ENCODE measurements at places on chromosomes 1 and 21.

- no peak for DNase-seq
Measured at GRCh38 chr1:106651028-106651762, 405.3 kb upstream of the PRMT6 start.

DNA sequence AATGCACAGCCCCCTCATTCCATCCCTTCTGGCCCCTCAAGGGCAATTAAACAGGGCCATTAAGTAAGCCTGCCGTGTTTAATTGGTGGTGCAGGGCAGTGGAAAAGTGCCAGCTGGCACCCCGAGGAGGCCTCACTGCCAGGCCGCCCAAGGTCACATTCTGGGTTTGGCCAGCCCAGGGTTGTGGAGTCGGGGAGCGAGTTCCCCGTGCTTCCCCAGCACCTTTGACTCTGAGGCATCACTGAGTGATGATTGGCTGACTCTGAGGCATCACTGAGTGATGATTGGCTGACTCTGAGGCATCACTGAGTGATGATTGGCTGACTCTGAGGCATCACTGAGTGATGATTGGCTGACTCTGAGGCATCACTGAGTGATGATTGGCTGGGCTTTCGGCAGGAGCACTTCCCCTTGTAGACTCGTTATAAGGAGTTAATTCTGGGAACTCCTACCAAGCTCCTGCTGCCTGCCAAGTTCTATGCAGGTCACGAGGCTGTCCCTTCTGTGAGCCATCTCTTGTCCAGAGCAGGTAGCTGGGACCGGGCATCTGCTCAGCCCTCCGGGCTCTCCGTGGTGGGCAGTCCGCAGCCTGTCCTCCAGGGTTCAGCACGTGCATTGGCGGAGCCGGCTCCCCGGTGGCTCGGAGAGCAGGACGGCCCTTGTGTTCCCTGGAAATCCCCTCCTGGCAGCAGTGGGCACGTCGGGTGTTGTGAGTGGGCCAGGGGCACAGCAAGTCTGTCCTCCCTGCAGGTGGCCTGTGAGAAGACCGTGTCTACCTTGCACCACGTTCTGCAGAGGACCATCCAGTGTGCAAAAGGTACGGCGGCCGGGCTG lies 20.9 kb downstream of the CSTB start:
- no peak for DNase-seq

DNA sequence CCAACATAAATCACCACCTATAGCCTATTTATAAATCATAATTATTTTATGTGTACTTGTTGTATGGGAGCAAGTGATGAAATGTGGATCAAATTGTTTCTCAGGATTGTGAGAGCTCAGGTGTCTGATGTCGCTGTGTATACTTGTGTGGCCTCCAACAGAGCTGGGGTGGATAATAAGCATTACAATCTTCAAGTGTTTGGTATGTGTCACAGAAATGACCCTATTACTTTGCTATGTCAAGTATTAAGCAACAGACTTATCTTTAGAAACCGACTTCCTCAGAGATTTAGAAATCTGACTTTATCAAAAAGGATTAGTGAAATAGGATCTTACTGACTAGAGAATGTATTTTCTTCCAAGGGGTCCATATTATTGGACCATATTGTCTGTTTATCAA lies 280.9 kb downstream of the TPR start:
- no peak for DNase-seq

GRCh38 chr1:173330149-173330951 lies 123.2 kb upstream of the TNFSF4 start:
- no peak for DNase-seq

- no peak for DNase-seq
Measured at GRCh38 chr1:229836324-229836723, 210.3 kb downstream of the URB2 start.

GRCh38 chr1:229942501-229942900 lies 124.5 kb upstream of the GALNT2 start:
- no peak for DNase-seq

- no peak for DNase-seq
Measured at GRCh38 chr1:200908191-200908868, 13.6 kb downstream of the INAVA start.

GRCh38 chr1:56814205-56814604 lies 5.0 kb downstream of the FYB2 start:
- DNase-seq, result no peak

DNA sequence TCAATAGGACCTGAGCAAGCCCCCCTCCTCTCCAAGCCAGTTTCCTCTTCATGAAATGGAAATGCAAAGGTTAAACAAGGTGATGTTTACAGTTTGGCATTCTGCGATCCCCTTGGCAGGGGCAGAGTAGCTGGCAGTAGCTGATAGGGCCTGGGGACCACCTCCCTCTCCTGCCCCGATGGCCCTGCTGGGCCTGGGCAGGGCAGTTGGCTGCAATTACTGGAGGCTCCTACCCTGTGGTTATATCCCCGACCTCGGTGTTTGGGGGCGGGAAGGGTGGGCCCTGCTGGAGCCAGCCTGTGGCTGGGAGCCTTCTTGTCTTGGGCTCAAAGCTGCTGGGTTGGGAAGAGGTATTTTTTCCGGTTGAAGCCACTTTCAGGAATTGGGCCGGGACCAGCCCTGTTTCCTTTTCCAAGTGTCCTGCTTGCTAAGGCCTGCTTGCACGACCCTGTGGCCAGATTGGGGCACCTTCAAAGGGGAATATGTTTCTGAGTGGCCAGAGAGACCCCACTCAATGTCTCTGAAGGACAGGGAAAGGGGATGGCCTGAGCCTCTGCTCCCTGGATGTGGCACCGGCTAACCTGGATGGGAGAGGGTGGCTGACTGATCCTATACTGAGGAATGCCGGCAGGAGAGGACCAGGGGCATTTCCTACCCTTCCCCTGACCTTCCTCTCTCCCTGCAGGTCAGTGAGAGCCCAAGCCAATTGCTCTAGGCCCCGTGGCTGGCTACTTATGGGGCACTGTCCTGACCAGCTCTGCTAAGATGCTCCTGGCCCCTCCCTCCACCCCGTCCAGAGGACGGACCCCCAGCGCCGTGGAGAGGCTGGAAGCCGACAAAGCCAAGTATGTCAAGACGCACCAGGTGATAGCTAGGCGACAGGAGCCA lies 1.9 kb downstream of the FAM110D start:
- DNase-seq, result no peak

GRCh38 chr1:92483610-92484471 lies 2.9 kb downstream of the GFI1 start:
- peak; percentile 20 for DNase-seq

DNA sequence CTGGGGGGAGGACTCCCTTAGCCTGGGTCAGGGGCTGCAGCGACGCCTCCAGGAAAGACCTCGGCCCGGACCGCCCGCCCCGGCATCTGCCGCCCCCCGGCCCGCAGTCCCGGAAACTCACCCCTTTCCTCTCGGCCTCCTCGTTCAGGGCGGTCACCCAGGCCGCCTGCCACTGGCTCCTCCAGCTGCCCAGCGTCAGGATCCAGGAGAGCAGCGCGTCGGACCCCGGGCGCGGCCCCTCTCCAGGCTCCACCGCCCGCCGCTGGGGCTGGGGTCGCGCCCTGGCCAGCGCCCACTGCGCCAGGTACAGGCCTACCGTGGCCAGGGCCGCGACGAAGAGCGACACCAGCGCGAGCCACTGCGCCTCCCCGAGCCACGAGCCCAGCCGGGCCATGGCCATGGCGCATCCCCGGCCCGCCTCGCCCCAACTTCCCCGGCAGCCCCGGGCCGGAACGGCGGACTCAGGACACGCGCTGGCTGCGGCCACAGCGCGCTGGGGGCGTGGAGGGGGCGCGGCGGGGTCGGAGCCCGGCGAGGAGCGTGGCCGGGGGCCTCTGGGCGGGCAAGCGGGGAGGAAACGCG lies 478 bp downstream of the C2CD2 start:
- no peak for DNase-seq

DNA sequence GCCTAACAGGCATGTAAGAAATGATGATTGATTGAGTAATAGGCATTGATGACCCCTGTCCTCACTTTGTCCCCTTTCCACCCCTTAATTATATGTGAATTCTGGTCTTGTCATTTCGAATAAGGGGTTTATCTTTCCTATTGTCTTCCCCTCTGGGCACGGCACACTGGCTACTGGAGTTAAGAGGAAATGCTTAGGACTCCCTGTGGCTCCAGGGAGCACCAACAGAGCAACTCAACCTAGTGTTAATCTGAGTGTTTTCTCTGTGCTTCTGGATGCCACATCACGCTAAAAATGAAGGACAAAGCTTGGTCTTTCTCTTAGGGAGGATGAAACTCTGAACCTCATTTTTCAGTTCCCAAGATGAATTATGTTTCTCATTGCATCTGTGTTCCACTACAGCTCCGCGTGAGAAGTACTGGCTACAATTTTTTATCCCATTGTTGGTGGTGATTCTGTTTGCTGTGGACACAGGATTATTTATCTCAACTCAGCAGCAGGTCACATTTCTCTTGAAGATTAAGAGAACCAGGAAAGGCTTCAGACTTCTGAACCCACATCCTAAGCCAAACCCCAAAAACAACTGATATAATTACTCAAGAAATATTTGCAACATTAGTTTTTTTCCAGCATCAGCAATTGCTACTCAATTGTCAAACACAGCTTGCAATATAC lies 5.3 kb downstream of the FCER1A start:
- DNase-seq, result no peak

GRCh38 chr1:219993554-219994433 lies 52.5 kb downstream of the EPRS1 start:
- no peak for DNase-seq

- DNase-seq, result no peak
Measured at GRCh38 chr1:111285879-111286278, 4.8 kb upstream of the CHIA start.

GRCh38 chr1:230868736-230869385 lies 540 bp upstream of the C1orf198 start:
- peak; percentile 4 for DNase-seq
